ENCODE measurements at places on chromosomes 1 and 21. TPM values are rescaled to one million over a fixed set of nuclear protein-coding genes. Genes with fewer than 3 reads are reported as not detected.

Gene FAM72A
- 0.98 TPM for total RNA-seq

Gene TSPEAR
- not detected for total RNA-seq

Gene ARL8A
- total RNA-seq = 41.1 TPM

Gene SPRR2G
- not detected for total RNA-seq

Gene HRNR
- not detected for total RNA-seq

Gene TMPRSS15
- not detected for total RNA-seq

GRCh38 chr1:96234299-96234698 lies 487.3 kb upstream of the PTBP2 start:
- no peaks in the 10 kb centered on the region for H3K4me1 ChIP-seq
- H3K27ac ChIP-seq = peak overlapping the region; percentile 22
- no peaks in the 10 kb centered on the region for H3K36me3 ChIP-seq
- no peak overlapping the region for H3K4me3 ChIP-seq

DNA sequence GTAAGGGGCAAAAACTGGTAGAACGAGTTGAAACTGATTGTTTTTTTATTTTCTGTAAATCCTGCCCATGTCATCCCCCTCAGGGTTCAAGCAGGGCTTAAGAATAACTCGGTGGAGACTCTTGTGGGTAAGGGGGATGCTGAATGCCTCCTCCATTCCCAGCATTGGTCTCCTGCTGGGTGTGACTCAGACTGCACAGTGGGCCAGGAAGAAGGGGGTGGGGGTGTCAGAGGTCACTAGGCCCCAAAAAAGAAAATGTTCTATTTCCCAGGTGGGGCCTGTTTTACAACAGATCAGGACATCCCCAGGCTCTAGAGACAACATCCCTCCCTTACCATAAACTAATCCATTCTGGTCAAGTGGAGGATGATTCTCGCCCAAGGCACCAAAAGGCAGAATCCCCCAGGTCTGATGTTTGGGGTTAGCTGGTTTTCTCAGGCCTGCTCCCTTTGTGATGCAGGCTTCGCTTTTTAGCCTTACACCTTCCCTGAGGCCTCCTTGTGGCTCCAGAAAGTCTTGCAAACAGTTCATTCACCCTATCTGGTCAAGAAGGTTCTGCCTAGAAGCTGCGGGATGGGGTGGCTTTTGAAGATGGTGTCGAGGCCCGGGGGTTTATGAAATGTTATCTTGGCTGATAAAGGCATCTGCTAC lies 10.7 kb upstream of the GRHL3 start:
- H3K36me3 ChIP-seq = no peaks in the 10 kb centered on the region

DNA sequence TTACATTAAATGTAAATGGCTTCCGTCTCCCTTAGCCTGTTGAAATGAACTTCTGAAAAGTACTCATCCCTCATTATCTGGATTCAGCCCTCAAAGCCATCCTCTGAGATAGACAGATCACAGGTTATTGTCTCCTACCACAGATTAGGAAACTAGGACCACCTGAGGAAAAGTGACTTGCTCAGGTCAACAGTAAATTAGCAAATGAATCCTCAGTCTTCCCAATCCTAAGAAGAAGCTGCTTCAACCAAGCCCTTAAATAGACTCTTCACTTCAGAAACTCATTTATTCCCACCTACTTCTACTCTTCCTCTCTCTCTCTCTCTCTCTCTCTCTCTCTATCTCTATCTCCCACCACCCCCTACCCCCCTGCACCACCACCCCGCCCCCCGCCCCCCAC lies 152.3 kb downstream of the DMRTA2 start:
- H3K4me1 ChIP-seq = no peaks in the 10 kb centered on the region
- no peak for DNase-seq
- H3K4me3 ChIP-seq = no peak overlapping the region

GRCh38 chr1:36831186-36831810 lies 203.0 kb downstream of the GRIK3 start:
- H3K4me3 ChIP-seq = no peak overlapping the region
- H3K27ac ChIP-seq = no peak overlapping the region
- no peaks in the 10 kb centered on the region for H3K36me3 ChIP-seq
- no peaks in the 10 kb centered on the region for H3K4me1 ChIP-seq
- H3K27me3 ChIP-seq = no peaks in the 10 kb centered on the region
- no peak for DNase-seq

DNA sequence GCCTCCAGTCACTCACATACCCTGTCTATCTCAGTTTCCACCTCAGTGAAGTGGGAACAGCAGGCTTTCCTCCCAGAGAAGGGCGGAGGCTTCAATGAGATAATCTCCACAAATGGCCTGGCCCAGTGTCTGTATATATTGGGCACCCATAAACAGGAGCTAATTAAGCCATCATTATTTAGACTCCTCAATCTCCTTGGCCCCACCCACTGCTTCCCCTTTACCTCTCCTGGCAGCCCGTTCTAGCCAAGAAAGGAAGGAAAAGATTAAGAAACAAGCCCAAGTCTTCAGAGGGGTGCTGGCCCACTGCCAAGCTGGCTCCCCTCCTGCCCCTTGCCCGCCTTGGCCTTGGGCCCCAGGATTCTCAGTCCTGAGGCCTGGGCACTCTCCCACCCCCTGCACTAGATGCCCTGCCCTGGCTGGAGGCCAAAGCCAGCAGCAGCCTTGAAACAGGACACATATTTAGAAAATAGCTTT lies 15.9 kb upstream of the EPB41 start:
- no peaks in the 10 kb centered on the region for H3K4me1 ChIP-seq
- H3K27me3 ChIP-seq = no peaks in the 10 kb centered on the region
- no peak overlapping the region for H3K27ac ChIP-seq

DNA sequence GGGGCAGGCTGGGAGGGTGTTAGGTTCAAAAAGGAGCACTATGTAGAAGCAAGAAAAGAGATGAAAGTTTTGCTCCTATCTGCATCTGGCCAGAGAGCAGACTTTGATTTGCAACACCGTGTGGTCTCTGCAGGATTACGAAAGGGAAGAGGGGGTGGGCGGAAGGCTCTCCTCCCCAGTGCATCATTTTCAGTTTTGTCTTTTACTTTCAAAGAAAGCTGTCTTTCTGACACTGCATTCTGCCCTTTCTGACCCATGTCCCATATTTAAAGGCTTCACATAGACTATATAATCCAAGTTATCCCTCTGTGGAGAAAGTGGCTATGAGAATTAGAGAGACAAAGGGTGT lies 126.5 kb downstream of the RHOU start:
- no peaks in the 10 kb centered on the region for H3K4me1 ChIP-seq
- no peak for DNase-seq
- no peaks in the 10 kb centered on the region for H3K27me3 ChIP-seq

- no peak for DNase-seq
- no peak overlapping the region for H3K4me3 ChIP-seq
- no peaks in the 10 kb centered on the region for H3K36me3 ChIP-seq
- H3K27me3 ChIP-seq = no peaks in the 10 kb centered on the region
- peak overlapping the region; percentile 45 for H3K27ac ChIP-seq
Observed at GRCh38 chr1:94755675-94756074, 64.5 kb upstream of the SLC44A3 start.

GRCh38 chr1:81681114-81681513 lies 119.6 kb upstream of the ADGRL2 start:
- H3K27ac ChIP-seq = no peak overlapping the region
- no peaks in the 10 kb centered on the region for H3K27me3 ChIP-seq
- H3K4me3 ChIP-seq = no peak overlapping the region

- no peaks in the 10 kb centered on the region for H3K27me3 ChIP-seq
- no peak for DNase-seq
- H3K36me3 ChIP-seq = no peaks in the 10 kb centered on the region
- no peak overlapping the region for H3K4me3 ChIP-seq
- H3K4me1 ChIP-seq = no peaks in the 10 kb centered on the region
Observed at GRCh38 chr1:88742531-88742930, 58.5 kb downstream of the PKN2 start.

GRCh38 chr1:16981269-16981849 lies 939 bp upstream of the MFAP2 start:
- H3K36me3 ChIP-seq = no peaks in the 10 kb centered on the region
- H3K4me3 ChIP-seq = no peak overlapping the region
- H3K27ac ChIP-seq = peak overlapping the region; percentile 12
- H3K4me1 ChIP-seq = peaks cover 11% of the 10 kb centered on the region

DNA sequence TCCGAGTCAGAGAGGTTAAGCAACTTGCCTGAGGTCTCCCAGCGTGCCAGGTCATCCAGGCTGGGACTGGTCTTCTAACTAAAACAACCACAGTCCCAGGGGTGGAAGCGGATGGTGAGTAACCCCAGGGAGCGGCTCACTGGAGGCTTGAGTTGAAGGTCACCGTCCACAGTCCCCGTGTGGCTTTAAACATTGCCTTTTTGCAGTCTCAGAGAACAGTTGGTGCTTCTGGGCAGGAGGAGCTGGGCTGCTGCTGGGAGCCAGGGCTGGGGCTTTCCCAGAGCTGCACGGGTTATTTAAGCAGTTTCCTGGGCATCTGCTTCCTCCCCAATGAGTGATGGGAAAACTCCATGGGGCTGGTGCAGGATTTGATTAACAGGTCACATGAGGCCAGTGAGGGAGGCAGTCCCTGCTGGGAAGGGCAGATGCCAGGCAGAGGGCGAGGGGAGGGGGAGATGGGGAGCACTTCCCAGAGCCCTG lies 12.3 kb downstream of the ARHGEF10L start:
- H3K36me3 ChIP-seq = no peaks in the 10 kb centered on the region
- no peak overlapping the region for H3K4me3 ChIP-seq
- H3K27ac ChIP-seq = peak overlapping the region; percentile 13
- no peaks in the 10 kb centered on the region for H3K27me3 ChIP-seq
- DNase-seq = no peak
- H3K4me1 ChIP-seq = peaks cover 16% of the 10 kb centered on the region

DNA sequence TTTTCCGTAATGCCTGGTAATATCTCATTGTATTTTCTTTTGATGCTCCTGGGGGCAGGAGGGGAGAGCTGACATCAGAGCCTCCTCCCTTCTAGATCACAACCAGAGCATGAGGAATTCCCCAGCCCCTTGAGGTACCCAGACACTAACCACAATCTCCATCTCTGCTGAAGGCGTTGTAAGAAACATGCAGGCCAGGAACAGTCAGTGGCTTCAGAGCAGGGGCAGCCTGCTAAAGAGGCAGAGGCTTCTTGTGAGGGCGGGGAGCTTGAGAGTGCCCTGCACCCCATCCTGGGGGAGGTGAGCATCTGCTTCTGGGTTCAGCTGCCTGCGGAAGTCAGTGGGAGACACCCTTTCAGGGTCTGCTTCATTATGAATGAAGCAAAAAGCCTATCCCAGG lies 19.0 kb downstream of the MAPKAPK2 start:
- H3K27me3 ChIP-seq = no peaks in the 10 kb centered on the region
- no peaks in the 10 kb centered on the region for H3K36me3 ChIP-seq
- peaks cover 25% of the 10 kb centered on the region for H3K4me1 ChIP-seq
- no peak overlapping the region for H3K4me3 ChIP-seq
- no peak for DNase-seq

DNA sequence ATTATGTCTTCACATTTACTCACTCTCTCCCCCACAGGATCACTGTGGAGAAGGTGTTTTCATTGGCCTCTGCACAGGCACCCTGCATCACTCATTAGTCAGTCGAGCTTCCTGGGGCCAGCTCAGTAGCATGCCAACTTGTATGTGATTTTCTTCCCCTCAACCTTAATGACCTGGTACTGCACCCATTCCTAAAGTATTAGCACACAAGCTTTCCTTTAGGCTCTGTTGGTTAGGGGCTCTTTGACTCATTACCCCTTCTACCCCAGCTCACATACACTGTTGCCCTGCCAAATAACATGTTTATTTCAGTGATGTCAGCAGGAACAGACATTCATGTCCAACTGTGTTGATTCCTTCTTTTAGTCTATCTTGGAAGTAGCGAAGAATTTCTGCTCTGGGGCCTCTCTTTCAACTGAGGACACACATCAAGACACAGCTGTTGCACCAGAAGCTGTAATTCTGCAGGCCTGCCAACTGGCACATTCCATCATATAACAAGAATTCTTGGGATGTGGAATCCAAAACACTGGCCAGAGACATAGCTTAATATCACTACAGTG lies 603.5 kb upstream of the ADAMTS5 start:
- H3K4me3 ChIP-seq = no peak overlapping the region
- H3K36me3 ChIP-seq = no peaks in the 10 kb centered on the region
- no peak overlapping the region for H3K27ac ChIP-seq
- H3K27me3 ChIP-seq = no peaks in the 10 kb centered on the region
- DNase-seq = peak; percentile 65

- DNase-seq = no peak
- H3K27me3 ChIP-seq = no peaks in the 10 kb centered on the region
- H3K4me3 ChIP-seq = no peak overlapping the region
- no peaks in the 10 kb centered on the region for H3K4me1 ChIP-seq
- no peak overlapping the region for H3K27ac ChIP-seq
- no peaks in the 10 kb centered on the region for H3K36me3 ChIP-seq
Observed at GRCh38 chr1:29224356-29224837, 6.3 kb downstream of the MECR start.

- H3K36me3 ChIP-seq = no peaks in the 10 kb centered on the region
- no peaks in the 10 kb centered on the region for H3K4me1 ChIP-seq
- no peak overlapping the region for H3K27ac ChIP-seq
- no peaks in the 10 kb centered on the region for H3K27me3 ChIP-seq
Observed at GRCh38 chr1:41641475-41641814, 157.0 kb upstream of the EDN2 start.

- peaks cover 43% of the 10 kb centered on the region for H3K27me3 ChIP-seq
- H3K36me3 ChIP-seq = no peaks in the 10 kb centered on the region
- DNase-seq = no peak
- peaks cover 8% of the 10 kb centered on the region for H3K4me1 ChIP-seq
- H3K4me3 ChIP-seq = no peak overlapping the region
- no peak overlapping the region for H3K27ac ChIP-seq
Observed at GRCh38 chr1:934991-935750, 11.4 kb downstream of the SAMD11 start.

DNA sequence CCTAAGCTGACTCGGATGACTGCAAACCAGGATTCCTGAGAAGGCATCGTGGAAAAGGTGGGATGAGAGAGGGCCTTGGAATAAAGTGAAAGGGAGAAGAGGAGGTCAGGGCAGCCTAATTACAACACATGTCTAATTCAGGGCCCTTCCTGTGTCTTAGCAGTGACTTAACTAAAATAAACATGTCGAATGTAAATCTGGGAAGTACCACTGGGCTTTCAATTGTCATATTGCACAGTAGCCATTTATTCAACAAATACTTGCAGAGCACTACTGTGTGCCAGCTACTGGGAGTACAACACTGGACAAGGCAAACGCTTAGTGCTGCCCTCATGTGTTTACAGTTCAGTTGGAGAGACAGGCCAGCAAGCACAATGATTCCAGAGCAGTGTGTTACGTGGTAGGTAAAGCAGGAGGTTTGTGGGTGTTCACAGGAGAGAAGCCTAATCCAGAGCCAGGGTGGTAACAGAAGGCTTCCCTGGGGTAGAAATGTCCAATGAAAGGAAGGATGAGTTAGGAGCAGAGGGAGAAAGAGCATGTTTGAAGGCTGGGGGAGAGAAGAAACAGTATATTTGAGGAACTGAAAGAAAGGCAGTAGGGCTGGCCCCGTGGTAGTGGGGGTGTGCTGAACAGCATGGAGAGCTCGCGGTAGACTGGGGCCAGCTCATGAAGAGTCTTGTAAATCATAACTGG lies 38.0 kb upstream of the RASAL2 start:
- H3K4me3 ChIP-seq = no peak overlapping the region
- no peaks in the 10 kb centered on the region for H3K27me3 ChIP-seq
- peak overlapping the region; percentile 73 for H3K27ac ChIP-seq
- no peaks in the 10 kb centered on the region for H3K4me1 ChIP-seq

DNA sequence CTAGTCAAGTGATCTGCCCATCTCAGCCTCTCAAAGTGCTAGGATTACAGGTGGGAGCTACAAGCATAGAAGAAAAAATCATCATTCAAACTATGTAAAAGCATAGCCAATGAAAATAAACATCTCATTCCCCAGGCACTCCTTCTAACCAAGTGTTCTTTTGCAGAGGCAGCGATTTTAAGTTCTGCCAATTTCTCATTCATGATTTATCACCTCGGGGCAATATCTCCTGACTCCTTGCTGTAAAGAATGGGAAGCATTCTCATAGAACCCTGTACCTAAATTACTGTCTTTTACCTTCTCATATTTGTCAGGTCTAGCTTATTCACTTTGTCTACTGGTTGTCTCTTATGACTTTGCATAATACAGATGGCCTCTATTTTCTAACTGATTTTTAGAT lies 32.5 kb upstream of the IVNS1ABP start:
- no peaks in the 10 kb centered on the region for H3K27me3 ChIP-seq
- no peak overlapping the region for H3K4me3 ChIP-seq
- no peak for DNase-seq
- no peaks in the 10 kb centered on the region for H3K4me1 ChIP-seq
- H3K27ac ChIP-seq = no peak overlapping the region

Data from breast epithelium (tissue), 4 donors.